ENCODE measurements at places on chromosomes 3 and 15. TPM values are rescaled to one million over a fixed set of nuclear protein-coding genes. Genes with fewer than 3 reads are reported as not detected.

Gene UBAP1L
- total RNA-seq, result 3.7 TPM

Gene RPS17
- total RNA-seq, result 1,033 TPM

Gene ARHGAP31
- 20.8 TPM for total RNA-seq

Gene PGBD4
- 0.27 TPM for total RNA-seq

Gene RTF1
- 20.0 TPM for total RNA-seq

Gene SEMA3F
- 25.5 TPM for total RNA-seq

Gene CTXND1
- total RNA-seq, result 0.14 TPM

Gene ATP13A5
- not detected for total RNA-seq

Gene AQR
- total RNA-seq, result 19.6 TPM

Gene CDC25A
- total RNA-seq, result not detected

Gene TM4SF4
- not detected for total RNA-seq

Gene ITIH1
- total RNA-seq, result not detected

Gene SHF
- total RNA-seq, result 18.7 TPM

Gene APPL1
- total RNA-seq, result 53.8 TPM

Gene CCDC54
- not detected for total RNA-seq

Gene PLA2G4E
- not detected for total RNA-seq

Gene PRKCI
- 22.5 TPM for total RNA-seq

Gene C2CD4A
- 1.8 TPM for total RNA-seq

Gene ARHGEF26
- total RNA-seq, result 88.0 TPM

Gene TUSC7
- not detected for total RNA-seq

Gene SLC12A8
- 3.0 TPM for total RNA-seq

Gene GOLGA6A
- total RNA-seq, result 0.14 TPM

Gene ZMYND10
- total RNA-seq, result not detected

Gene GOLGA6L4
- 22.2 TPM for total RNA-seq

Gene NR2E3
- total RNA-seq, result 0.92 TPM

Gene GABRR3
- total RNA-seq, result not detected

Gene RBMS3
- 149 TPM for total RNA-seq

Gene RPL4
- total RNA-seq, result 3,413 TPM

Gene CHRM5
- total RNA-seq, result not detected

Gene PRTG
- total RNA-seq, result 0.41 TPM

Gene NR1I2
- total RNA-seq, result not detected

Gene CCDC13
- 3.1 TPM for total RNA-seq

Gene ISLR
- total RNA-seq, result 76.8 TPM

Gene CD80
- 0.14 TPM for total RNA-seq

Gene WNT5A
- 5.4 TPM for total RNA-seq

Gene NFKBIZ
- total RNA-seq, result 225 TPM

Gene GXYLT2
- 32.4 TPM for total RNA-seq

Gene COLQ
- total RNA-seq, result 9.3 TPM

Gene SUCLG2
- 25.5 TPM for total RNA-seq

Gene TRAT1
- total RNA-seq, result not detected

Gene HYAL3
- total RNA-seq, result 1.4 TPM

Gene TMC3
- 0.54 TPM for total RNA-seq

Gene CNTN3
- total RNA-seq, result 6.5 TPM

Gene SCG3
- total RNA-seq, result not detected

Gene ABHD2
- total RNA-seq, result 283 TPM

Gene UBL7
- total RNA-seq, result 41.1 TPM

Gene SIDT1
- 1.6 TPM for total RNA-seq

Gene CP
- 58.1 TPM for total RNA-seq

Gene PLA1A
- total RNA-seq, result 4.9 TPM

Gene CLEC3B
- 202 TPM for total RNA-seq
